IMR-90 (cell line): ENCODE measurements at places on chromosomes 2 and 18.

GRCh38 chr2:217846321-217846743, 156.5 kb downstream of the TNS1 start:
- no peak for DNase-seq

GRCh38 chr2:167504061-167504460, 615.8 kb downstream of the XIRP2 start:
- no peak for DNase-seq

- DNase-seq = peak; percentile 99
These were observed 183.1 kb upstream of the ARL4C start for GRCh38 chr2:234679741-234680687.

GRCh38 chr2:218286570-218287459, 5.5 kb downstream of the TMBIM1 start:
- peak; percentile 94 for DNase-seq

DNA sequence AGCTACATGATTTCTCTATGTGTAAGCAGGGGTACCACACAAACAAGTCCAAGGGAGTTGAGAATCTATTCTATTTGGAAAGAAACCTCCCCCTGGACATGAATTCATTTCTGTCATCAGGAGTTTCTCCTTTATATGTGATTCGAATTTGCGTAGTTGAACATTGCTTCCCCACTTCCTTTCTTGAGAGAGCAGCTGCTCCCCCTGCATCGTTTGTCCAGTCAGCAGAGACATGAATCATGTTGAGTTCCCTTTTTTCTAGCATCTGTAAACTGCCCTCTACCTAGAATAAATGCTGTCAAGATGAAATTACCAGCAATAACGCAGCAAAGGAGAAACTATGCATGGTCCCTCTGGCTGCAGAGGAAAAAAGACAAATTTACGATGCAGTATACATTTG, 73.8 kb downstream of the KIF5C start:
- DNase-seq = no peak

GRCh38 chr18:75200071-75200470, 8.9 kb downstream of the PTGR3 start:
- no peak for DNase-seq

DNA sequence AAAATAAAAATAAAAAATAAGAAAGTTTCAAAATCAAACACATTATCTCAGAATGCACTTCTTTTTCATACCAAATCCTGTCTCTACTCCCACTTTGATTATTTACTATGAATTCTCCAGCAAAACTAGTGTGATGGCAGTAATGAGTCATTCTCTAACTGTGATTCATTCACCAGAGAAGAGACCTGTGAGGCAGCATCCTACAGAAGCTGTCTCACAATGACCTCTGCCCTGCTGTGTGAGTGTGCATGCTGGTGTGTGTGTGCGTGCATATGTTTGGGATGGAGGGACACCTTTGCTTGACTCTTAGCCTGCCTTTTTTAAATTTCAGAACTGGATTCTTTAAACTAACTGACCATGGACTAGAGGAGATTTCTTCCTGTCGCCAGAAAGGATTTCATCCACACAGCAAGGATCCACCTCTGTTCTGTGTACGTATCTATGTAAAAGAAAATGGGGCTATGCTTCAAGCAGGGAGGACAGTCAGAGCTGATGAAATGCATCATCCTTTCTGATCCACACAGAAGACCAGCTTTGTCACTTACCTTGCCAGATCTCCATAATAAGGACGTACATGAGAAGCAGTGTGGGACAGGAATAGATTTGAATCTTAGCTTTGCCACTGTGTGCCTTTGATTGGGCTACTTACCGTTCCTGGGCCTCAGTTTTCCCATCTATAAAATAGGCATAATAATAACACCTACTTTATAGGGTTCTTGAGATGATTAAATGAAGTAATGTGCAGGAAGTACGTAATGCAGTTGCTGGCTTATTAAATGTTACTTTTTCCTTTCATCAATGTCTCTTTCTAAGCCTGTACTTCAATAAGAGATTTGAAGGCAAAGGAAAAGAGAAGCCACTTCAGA, 31.2 kb downstream of the STAMBP start:
- DNase-seq = peak; percentile 97

DNA sequence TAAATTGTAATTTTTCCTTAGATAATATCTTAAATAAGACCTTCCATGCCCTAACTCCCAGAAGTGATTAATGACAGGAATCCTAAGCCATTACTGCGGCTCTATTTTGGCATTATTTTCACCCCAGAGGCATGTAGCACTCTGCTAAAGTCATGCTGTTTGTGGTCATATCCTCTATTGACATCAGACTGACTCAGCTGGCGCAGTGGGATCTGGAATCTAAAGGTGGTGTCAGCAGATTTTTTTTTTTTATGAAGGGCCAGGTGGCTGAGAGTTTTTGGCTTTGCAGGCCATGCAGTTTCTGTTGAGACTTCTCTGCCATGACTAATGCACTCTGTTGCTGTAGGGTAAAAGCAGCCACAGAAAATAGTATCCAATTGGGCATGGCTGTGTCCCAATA, 64.1 kb upstream of the ACVR1C start:
- peak; percentile 97 for DNase-seq

GRCh38 chr2:241802421-241803318, 6.3 kb upstream of the NEU4 start:
- no peak for DNase-seq
